Upper lobe of right lung (tissue), 1 donor: ENCODE measurements at places on chromosomes 7 and 10. TPM values are rescaled to one million over a fixed set of nuclear protein-coding genes. Genes with fewer than 3 reads are reported as not detected.

GRCh38 chr10:29802171-29802570, 167.4 kb upstream of the SVIL start:
- H3K36me3 ChIP-seq = no peaks in the 10 kb centered on the region

DNA sequence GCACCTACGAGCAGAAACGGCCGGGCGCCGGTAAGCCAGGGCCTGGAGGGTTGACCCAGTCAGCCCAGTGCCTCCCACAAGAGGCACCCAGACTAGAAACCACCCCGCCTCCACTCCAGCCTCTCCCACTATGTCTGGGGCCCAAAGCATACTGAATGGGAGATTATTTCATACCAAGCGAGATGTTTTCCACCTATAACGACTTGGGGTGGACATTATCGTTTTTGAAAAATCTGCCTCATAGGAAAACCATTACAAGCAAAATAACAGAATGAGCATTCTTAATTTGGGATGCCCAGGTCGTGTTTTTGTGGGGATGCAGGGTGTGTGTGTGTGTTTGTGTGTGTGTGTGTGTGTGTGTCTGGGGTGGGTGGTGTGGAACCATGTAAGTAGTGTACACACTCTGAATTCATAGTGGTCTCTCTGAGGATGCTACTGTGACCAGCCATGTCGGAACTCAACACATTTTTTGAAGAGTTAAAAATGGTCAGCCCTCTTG, 1.6 kb downstream of the HOXA6 start:
- peaks cover 10% of the 10 kb centered on the region for H3K4me1 ChIP-seq
- DNase-seq = no peak
- H3K4me3 ChIP-seq = peak overlapping the region; percentile 70

GRCh38 chr7:50534690-50535290, 30.4 kb downstream of the DDC start:
- no peaks in the 10 kb centered on the region for H3K36me3 ChIP-seq
- H3K27ac ChIP-seq = no peak overlapping the region
- no peak overlapping the region for H3K4me3 ChIP-seq
- no peak for DNase-seq
- no peaks in the 10 kb centered on the region for H3K4me1 ChIP-seq
- no peaks in the 10 kb centered on the region for H3K27me3 ChIP-seq

DNA sequence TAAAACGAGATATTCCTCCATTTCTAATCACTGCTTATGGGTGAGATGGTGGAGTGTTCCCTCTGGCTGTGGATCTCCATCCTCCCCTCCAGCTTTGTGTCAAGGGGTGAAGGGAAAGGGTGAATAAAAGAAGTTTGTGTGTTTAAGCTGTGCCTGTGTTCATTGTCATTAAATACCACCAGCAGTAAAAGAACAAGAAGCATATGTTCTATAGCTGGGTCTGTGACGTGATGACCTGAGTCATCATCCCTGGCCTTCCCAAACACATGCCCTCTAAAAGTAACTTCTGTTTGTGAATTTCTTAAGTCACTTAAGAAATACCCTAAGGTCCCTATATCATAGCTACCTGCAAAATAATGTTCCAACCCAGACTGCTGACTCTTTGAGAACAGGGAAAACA, 104.9 kb downstream of the PPP1R17 start:
- no peaks in the 10 kb centered on the region for H3K36me3 ChIP-seq
- no peak for DNase-seq
- no peaks in the 10 kb centered on the region for H3K27me3 ChIP-seq
- no peaks in the 10 kb centered on the region for H3K4me1 ChIP-seq

DNA sequence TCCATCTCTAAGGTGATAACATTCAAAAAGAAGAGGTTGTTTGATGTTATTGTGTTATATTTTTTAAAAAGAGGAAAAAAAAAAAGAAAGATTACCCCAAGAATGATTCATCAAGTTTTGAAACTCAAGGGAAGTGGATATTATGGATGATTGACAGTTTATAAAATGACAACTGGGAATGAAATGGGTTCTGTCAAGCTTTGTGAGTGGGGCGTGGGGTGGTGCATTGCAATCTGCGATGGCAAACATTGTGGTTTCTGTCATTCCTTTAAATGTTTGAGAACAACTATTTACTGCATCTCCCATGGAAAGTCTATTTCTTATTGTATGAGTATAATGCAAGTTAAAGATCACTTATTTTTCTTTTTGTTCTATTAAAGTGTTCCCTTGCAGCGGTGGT, 297.0 kb downstream of the CCDC3 start:
- H3K4me3 ChIP-seq = no peak overlapping the region
- peaks cover 27% of the 10 kb centered on the region for H3K4me1 ChIP-seq
- H3K27ac ChIP-seq = no peak overlapping the region

GRCh38 chr7:91343996-91344629, 79.9 kb downstream of the FZD1 start:
- no peak overlapping the region for H3K27ac ChIP-seq
- no peaks in the 10 kb centered on the region for H3K27me3 ChIP-seq
- DNase-seq = no peak
- no peaks in the 10 kb centered on the region for H3K36me3 ChIP-seq
- peaks cover 18% of the 10 kb centered on the region for H3K4me1 ChIP-seq

DNA sequence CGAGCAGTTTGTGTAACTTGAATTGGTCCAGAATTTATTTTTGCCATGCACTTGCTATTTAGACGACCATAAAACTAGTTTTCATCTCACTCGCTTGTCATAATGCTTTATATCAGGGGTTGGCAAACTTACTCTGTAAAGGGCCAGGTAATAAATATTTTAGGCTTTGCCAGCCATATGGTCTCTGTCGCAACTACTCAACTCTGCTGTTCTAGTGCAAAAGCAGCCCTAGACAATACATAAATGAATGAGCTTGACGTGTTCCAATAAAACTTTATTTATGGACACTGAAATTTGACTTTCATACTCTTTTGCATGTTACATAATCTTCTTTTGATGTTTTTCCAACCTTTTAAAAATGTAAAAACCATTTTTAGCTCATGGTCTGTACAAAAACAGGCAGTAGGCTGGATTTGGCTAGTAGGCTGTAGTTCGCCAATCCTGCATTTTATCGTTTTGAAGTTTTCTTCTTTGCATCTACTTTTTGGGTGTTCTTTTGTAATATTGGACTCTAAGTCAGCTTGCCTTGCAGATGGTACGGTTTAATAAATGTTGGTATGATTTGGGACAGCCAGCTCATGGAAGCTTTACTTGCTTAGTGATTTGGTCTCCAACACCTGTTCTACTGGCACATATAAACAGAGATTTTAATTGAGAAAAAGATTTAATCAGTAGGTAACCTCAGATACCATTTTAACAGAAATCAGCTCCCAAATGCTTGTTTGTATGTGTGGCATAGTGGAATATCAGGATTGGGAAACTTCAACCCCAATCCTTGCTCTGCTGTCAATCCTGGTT, 25.6 kb downstream of the SND1 start:
- no peak for DNase-seq
- peaks cover 9% of the 10 kb centered on the region for H3K4me1 ChIP-seq
- no peaks in the 10 kb centered on the region for H3K36me3 ChIP-seq
- H3K27me3 ChIP-seq = no peaks in the 10 kb centered on the region

The GIMAP8 gene
- 42.3 TPM for total RNA-seq

The AGK gene
- 17.5 TPM for total RNA-seq

The CCZ1B gene
- total RNA-seq = 70.4 TPM

The C10orf143 gene
- total RNA-seq = 3.4 TPM

The EBLN1 gene
- not detected for total RNA-seq
